Activated CD4-positive, alpha-beta T cell treated with anti-CD3 and anti-CD28 coated beads for 4 hours (primary cell): ENCODE measurements at places on chromosomes 1 and 21.

- DNase-seq = no peak
These were observed 41.0 kb upstream of the IFFO2 start for GRCh38 chr1:18997508-18997907.

DNA sequence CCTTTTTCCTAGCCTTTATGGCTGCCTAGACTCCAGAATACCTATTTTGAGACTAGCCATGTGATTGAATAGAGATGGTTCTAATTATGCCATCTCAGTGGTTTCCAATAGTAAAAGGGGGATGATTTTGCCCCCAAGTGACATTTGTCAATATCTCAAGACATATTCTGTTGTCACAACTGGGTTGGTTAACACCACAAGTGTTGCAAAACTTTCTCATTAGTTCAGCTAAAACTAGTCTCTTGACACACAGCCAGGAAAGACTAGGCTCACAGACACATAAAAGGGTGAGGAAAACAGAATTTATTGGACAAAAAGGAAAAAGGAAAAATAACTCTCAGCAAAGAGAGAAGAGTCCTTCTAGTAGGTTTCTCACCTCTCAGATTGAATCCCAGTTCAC lies 39.9 kb upstream of the GBP5 start:
- no peak for DNase-seq

DNA sequence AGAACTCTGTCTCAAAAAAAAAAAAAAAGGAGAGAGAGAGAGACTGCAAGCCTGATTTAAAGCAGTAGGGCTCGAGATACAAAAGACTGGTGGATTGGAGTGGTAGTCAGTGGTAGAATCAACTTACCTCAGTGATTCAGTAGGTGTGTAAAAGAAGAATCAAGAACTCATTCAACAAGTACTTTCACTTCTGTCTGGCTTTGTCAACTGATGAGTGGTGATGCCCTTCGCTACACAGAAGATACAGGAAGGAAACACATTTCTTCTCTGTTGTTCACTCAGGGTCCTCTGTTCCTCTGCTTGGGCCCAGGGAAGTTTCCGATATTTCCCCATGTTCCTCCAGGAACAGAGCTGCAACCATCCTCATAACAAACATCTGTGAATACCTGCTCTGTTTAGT lies 68.6 kb upstream of the COG2 start:
- DNase-seq = no peak

- DNase-seq = no peak
These were observed 57.9 kb downstream of the EPRS1 start for GRCh38 chr1:219988387-219988786.

DNA sequence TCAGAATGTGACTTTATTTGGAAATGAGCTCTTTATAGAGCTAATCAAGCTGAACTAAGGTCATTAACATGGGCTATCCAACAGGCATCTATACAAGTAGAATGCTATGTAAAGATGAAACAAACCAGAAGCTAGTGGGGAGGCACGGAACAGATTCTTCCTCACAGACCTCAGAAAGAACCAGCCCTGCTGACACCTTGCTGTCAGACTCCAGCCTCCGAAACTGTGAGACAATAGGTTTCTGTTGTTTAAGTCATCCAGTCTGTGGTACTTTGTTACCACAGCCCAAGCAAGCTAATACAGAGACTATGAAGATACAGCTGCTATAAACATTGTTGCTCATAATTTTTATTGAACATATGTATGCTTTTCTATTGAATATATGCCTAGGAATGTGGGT lies 406.3 kb upstream of the CHRM3 start:
- DNase-seq = no peak

GRCh38 chr1:40373323-40374283 lies at the start of gene SMAP2:
Gene SMAP2, plus strand, starts transcription at chr1:40373727. Its CDS starts 394 bp downstream, at chr1:40374121.
- DNase-seq = peak; percentile 94

DNA sequence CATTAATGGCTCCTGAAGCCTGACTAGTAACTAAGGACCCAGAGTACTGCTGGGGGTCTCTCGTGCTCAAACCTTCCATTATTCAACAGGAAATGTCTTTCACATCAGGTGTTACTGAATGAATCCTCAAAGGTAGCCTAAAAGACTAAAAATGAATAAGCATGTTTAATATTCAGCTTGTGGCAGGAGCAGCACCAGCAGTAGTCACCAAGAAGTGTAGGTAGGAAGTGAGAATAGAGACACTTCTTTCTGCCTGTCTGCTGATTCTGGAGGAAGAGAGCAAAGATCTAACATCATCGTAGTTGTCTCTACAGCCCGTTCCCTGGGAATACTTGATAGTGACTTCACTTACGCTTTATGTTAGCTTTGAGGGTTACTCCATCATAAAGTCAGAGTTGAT lies 7.6 kb upstream of the SLC30A1 start:
- no peak for DNase-seq

DNA sequence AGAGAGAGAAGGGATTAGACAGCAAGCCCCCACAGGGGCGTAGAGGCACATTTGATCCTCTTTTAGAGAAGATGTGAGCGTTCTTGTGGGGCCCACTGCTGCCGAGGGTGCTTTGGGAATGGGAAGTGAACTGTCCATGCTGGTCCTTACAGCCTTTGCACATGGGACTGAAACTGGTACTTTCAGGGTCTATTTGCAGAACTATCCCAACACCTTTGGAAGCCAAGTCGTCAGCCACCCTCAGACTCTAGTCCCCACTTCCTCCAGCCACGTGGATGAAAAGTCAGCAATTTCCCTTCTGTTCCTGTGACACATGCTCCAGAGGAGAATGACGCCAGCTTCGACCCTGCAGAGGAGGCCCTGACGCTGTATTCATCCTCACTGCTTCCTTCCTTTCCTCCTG lies 2.6 kb upstream of the RAB7B start:
- DNase-seq = no peak

GRCh38 chr1:20440785-20441200 lies 45.2 kb downstream of the CAMK2N1 start:
- DNase-seq = peak; percentile 8

DNA sequence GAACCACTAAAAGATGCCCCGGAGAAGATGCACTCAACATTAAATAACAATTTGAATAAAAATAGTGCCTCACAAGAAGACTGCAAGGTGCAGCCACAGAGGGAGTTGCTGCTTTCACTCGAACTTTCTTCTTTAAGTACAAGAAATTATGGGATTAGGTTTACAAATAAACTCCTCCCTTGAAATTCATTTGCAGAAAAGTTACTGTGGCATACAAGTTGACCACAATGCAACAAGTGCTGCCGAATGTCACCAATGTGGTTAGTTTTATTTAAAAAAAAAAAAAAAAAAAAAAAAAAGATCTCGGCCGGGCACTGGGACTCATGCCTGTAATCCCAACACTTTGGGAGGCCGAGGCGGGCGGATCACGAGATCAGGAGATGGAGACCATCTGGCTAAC lies 76.8 kb upstream of the RAB4A start:
- DNase-seq = no peak

DNA sequence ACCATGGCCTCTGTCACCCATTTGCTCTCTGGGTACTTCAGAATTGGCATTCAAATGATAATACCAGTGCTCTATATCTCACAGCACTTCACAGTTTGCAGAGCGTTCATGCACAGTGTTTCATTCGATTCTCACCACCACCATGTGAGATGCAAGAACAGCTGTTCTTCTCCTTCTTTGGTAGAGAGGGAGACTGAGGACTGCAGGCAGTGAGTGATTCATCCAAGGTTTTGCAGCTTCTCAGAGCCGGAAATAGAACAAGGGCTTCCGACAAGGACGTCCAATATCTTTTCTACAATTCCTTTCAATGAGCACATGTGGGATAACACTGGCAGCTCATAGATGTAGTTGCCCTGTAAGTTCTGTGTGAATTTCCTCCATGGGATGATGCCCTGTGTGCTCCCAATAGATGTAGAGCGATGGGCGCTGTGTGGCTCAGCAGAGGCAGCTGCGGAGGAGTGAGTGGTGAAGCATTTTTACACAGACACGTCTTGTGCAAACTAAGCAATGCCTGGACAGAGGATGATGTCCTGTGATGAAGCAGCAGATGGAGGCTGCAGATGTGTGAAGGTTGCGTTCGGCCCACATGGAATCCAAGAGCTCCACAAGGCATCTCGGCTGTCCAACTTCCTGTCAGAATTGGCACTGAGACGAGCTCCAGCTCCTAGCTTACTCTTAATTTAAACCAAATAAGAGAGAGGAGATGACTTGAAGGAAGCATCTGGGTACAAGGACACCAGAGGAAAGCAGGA lies 24.9 kb downstream of the MT1HL1 start:
- no peak for DNase-seq

DNA sequence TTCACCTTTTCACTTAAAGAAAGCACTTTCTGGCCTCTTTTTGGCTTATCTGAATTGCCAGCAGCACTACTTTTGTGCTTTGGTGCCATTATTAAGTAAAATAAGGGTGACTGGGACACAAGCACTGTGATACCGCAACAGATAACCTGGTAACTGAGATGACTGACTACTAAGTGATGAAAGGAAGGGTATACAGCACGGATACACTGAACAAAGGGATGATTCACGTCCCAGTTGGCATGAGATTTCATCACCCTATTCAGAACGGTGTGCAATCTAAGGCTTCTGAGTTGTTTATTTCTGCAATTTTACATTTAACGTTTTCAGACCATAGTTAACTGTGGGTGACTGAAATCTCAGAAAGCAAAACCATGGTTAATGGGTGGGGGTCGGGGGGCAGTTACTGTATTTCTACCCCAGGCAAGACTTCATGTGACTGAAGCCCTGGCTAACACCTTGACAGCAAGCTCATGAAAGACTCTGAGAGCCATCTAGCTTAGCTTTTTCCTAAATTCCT lies 102.8 kb downstream of the CLIC6 start:
- DNase-seq = no peak

GRCh38 chr1:1230656-1231399 lies 973 bp downstream of the SDF4 start:
- no peak for DNase-seq

DNA sequence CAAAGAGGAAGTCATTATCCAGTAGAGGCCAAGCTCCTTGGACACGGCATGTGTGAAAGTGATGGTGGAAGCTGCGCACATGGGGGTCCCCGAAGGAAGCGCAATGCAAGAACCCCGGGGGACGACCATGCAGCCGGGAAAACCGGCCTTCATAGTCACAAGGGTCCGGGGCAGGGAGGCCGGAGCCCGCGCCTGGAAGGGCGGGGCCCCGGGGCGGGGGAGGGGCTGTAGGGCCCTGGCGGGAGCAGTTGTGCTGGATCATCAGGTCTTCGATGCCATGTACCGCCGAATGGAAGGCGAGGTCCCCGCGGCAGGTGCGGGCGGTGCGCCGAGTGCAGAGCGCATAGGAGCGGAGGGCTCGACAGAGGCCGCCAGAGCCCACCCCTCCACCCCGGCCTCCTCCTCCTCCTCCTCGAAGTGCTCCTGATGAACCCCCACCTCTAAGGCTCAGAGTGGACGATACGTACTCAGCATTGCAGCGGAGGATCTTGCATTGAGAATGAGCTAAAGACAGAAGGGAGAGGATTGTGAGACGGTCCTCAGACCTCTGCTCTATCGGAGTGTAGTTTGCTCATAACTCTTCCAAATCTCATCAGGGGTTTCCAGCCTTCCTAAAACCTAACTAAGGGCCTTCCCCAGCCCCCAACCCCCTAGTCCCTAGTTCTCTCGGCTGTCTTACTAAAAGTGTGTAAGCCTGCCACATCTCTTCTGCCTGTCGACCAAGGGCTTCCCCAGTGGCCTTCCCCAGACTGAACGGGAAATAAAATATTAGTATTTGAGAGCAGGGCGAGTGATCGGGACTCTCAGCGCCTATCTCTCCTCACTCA lies 2.1 kb downstream of the HJV start:
- DNase-seq = no peak

DNA sequence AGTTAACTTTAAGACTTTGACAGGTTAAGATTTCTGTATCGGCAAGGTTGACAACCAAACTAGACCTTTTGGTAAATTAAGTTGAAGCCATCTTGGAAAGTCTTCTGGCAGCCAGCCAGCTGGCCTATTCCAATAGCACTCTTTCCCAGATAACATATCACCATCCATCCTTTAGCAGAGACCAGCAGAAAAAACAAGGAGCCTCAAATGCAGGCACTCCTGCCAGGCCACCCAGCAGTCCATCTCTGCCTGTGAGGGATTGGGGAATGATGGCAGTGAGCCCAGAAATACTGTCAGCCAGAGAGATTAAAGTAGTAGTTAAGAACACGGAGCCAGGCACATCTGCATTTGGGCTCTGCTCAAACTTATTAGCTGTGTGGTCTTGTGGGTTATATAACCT lies 19.4 kb downstream of the ZBTB40 start:
- DNase-seq = no peak

DNA sequence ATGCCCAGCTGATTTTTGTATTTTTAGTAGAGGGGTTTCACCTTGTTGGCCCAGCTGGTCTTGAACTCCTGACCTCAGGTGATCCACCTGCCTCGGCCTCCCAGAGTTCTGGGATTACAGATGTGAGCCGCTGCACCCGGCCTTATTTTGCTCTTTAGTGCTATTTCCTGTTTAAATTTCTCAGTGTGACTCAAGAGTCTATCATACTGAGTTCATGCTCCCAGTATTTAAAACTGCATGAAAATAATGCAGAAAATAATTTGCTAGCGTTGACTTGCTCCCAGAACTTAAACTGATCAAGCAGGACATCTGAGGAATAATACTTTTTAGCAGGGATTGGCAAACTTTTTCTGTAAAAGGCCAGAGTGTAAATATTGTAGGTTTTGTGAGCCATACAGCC lies 86.4 kb upstream of the C1orf21 start:
- DNase-seq = no peak

GRCh38 chr1:154441241-154441888 lies 36.2 kb downstream of the IL6R start:
- DNase-seq = no peak

- no peak for DNase-seq
These were observed 26.4 kb upstream of the EEIG2 start for GRCh38 chr1:108533351-108534083.

GRCh38 chr1:39509360-39510009 lies 18.0 kb downstream of the BMP8A start:
- DNase-seq = no peak

DNA sequence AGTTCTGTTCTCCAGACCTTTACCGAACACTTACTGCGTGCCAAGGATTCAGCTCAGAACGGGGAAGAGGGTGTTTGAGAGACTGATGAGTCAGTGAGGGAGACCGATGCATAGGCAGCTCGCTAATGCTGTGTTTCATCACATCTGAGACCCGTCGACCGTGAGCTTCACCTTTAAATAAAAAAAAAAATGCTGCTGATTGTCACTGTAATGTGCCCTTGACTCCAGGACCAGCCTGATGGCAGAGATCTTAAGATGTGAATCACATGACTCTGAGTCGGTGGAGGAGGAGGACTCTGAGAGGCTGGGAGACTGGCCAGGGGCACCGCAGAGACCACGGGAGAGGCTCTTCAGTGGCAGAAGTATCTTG lies 28.8 kb downstream of the SPSB1 start:
- DNase-seq = no peak

- no peak for DNase-seq
These were observed 15.1 kb downstream of the ZBTB8B start for GRCh38 chr1:32480003-32480402.

- peak; percentile 20 for DNase-seq
These were observed 771 bp downstream of the PACC1 start for GRCh38 chr1:212413902-212414327.
